Spinal cord (tissue), 10 donors: ENCODE measurements at places on chromosomes 4 and X. TPM values are rescaled to one million over a fixed set of nuclear protein-coding genes. Genes with fewer than 3 reads are reported as not detected.

DNA sequence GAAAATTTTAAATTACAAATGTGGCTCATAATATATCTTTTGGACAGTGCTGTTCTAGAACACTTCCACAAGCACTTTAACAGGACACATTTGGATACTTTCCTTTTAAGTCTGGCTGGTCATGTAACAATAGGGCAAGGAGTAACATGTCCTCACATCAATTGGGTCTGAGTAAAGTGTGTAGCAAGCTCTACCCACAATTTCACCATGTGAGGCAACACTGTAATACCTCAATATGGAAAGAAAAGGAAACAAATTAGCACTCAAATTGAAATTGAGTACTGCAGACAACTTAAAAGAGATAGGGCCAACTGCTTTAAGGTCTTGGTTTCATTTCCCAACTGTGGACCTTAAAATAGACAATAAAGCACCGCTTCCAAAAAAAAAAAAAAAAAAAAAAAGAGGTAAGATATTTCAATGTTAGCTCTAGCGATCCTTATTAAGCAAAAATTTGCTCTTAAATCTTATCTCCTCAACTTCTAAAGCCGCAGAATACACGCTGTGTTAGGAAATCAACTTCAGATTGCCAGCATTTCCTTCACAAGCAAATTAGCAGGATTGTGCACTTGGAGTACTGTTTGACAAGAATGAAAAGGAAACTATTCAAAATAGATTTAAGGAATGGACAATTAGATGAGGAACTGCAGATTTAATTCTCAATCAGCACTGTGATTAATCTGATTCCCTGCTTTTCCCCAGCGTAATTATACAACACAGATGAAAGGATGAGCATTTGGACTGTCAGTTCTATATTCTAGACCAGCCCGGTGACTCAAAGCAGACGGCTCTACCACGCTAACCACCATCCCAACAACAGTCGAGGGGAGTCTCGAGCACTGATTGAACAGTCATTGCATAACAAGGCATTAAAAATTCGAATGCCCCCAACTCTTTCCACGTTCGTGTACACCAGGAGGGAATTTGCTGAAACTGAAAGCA, 1.6 kb downstream of the CASK start:
- peak; percentile 70 for DNase-seq

GRCh38 chr4:165312506-165312905, 15.0 kb upstream of the MSMO1 start:
- no peak for DNase-seq

DNA sequence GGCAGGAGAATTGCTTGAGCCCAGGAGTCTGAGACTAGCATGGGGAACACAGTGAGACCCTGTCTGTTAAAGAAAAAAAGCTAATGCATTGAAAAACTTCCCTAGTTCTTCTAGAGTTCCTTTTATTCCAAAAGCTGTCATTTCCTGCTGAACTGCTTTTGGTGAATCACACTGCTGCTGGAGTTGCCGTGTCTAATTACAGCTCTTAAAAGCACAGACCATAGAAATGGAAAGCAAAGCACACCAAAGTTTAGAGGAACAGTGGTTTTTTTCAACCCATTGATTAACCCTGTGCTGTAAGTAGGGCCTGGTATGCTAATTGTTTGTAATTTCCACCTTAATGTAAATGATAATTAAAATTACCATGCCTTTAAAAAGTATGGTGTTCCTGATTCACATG, 52.4 kb downstream of the SEPTIN11 start:
- DNase-seq, result no peak

DNA sequence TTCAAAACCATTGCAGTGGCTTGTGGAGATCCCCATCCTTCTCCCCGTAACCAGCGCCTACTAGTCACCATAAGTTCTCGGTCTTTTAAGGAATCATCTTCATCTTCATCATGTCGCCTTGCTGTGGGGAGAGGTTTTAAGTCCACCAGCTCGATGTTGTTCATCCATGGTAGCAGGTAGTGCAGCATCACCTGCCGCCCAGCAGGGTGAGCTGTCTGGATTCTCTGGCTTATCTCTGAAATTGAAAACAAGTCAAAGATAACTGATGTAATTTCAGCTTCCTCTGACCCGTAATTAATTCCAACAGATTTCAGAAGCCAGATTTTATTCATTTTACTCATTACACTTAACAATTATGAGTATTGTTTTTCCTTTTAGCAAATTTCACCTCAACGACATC, 67.4 kb downstream of the ZAR1 start:
- no peak for DNase-seq

DNA sequence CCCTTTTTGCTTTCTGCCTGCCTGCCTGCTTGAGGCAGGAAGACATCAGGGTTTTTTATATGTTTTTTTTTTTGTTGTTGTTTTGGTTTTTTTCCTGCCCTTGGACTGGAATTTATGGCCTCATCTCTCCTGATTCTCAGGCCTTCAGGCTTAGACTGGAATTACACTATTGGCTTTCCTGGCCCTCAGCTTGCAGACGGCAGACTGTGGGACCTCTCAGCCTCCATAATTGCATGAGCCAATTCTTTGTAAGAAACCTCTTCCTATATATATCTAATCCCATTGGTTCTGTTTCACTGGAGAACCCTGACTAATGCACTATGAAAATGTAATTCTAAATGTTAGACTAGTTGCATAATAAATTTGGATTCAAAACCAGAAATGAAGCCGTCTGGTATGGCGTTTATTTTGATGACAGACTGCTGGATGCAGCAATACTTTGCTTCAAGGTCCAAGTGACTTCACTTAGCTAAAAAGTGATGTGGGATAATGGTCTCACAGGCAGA, 59.0 kb downstream of the SEL1L3 start:
- DNase-seq, result no peak

DNA sequence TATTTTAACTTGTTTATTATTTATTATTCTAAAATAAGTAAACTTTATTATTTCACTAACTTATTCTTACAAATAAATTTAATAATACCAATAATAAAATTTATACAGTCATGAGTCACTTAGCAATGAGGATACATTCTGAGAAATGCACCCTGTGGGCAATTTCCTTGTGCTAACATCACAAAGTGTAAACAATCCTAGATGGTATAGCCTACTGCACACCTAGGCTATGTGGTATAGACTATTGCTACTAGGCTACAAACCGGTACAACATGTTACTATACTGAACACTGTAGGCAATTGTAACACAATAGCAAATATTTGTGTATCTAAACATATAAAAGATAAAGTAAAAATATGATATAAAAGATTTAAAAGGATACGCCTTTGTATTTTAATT, 479.5 kb downstream of the EPHA5 start:
- no peak for DNase-seq

- DNase-seq, result no peak
Measured at GRCh38 chr4:82861529-82861928, 29.4 kb downstream of the SEC31A start.

DNA sequence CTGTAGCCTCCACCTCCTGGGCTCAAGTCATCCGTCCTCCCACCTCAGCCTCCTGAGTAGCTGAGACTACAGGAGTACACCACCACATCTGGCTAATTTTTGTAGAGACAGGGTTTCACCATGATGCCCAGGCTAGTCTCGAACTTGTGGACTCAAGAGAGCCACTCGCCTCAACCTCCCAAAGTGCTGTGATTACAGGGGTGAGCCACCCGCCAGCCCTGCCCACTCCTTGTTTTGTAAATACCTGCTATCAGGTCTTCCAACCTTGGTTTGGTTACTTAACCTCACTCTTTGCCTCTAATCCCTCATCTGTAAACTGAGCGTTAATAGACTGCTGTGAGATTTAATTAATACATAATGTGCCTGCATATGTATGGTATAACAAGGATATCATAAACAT, 803 bp downstream of the CNGA1 start:
- DNase-seq, result no peak

GRCh38 chr4:141078871-141079270, 54.4 kb downstream of the RNF150 start:
- DNase-seq, result no peak

GRCh38 chr4:153257151-153257620, 52.9 kb downstream of the TRIM2 start:
- DNase-seq, result no peak

- no peak for DNase-seq
Measured at GRCh38 chr4:107008115-107008514, 28.0 kb downstream of the DKK2 start.

PRSS12 gene
- total RNA-seq, result 26.7 TPM

CLNK gene
- 0.10 TPM for total RNA-seq

ZCCHC13 gene
- total RNA-seq, result not detected

HUWE1 gene
- 108 TPM for total RNA-seq

H2AZ1 gene
- total RNA-seq, result 130 TPM

FABP2 gene
- total RNA-seq, result not detected
